ENCODE measurements at places on chromosomes 5 and 9.

GRCh38 chr5:122152266-122152900, 23.0 kb downstream of the ZNF474 start:
- no peak for DNase-seq

GRCh38 chr5:81115261-81115660, 117.9 kb upstream of the CKMT2 start:
- DNase-seq = no peak

DNA sequence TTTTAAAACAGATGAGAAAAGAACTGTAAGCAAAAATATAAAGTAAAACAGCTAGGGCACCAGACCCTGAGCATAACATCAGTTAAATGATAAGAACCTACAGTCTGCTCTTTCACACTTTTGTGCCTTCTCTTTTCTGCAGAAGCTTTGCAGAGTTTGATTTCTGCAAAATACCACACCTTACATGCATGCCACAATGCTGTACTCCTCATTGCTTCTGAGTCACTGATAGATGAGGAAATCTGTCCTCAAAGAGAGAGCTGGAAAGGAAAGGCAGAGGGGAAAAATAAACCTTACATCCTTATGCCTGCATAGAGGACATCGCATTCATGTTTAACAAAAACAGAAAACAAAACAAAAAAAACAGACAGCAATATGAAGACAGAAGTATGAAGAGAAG, 142.9 kb downstream of the ATPSCKMT start:
- no peak for DNase-seq

DNA sequence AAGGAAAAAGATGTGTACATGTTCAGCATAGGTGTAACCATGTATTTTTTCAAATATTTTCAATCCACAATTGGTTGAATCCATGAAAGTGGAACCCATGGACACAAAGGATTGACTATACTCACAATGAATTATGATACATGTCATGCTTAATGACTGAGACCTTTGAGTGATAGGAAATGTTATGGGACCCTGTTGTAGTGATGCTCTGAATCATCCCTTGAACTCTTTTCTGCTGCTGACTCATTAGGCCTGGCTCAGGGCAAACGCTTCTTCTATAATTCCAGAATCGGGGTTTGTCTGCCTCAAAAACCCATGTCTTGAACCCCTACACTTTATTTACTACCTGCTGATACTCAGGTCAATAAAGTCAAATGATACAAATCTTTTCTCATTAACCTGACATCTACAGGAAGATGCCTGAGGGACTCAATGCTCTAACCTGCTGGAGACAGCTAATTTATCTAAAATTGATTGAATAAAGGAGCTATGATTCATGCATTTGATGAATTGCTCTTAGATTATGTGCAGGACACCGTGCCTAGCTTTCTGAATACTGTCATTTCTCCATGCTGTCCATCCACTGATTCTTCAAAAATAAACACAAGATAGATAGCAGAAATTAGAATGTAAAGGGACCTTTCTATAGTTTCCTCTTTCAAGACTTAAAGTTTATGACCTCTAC, 260.1 kb downstream of the PRELID2 start:
- no peak for DNase-seq

DNA sequence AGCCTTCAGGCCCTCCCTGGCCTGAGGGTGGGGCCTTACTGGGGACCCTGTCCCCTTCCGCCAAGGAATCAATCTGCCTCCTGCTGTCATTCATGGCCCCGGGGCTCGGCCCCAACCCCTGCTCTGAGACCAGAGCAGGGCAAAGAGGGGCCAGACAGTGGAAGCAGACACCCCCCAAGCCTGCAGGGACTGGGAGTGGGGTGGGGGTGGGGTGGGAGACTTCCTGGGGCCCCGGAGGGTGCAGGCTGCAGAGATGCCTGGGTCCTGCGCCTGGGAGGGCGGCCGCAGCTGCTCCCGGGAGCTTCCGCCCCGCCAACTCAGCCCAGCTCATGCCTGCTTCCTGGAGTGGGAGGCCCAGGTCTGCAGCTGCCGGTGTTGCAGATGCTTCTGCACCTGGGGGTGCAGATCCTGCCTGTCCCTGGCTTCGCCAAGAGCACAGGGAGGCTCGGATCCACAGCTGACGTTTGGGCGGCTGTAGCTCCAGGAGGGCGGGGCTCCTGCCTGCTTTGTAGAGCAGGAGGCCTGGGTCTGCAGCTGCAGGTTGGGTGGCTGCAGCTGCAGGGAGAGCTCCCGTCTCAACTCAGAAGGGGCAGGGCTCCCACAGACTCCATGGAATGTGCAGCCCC, 6.2 kb downstream of the KIF4B start:
- no peak for DNase-seq

DNA sequence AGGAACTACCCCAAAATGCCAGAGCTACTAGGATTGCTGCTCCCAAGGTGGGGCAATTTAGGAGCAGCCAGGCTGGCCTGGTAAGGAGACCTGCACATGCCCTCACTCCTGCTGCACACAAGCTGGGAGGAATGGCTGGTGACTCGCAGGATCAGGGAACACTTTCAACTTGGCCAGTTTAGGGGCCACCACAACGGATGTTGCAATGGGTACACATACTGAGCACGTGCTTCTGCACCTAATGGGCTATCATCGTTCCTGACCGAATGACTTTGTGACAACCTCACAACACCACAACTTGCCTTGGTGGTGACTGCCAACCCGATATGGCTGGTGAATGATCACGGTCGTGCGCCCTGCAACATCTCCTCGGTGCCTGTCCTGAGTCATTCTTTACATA, 172.0 kb downstream of the ROR2 start:
- no peak for DNase-seq

- DNase-seq = no peak
Measured at GRCh38 chr5:66993448-66993847, 203.2 kb downstream of the CD180 start.

- no peak for DNase-seq
Measured at GRCh38 chr5:135833961-135834638, 363 bp upstream of the SLC25A48 start.

- DNase-seq = no peak
Measured at GRCh38 chr5:175206669-175207068, 237.3 kb downstream of the DRD1 start.

GRCh38 chr9:105293408-105293807, 49.0 kb downstream of the SLC44A1 start:
- no peak for DNase-seq

DNA sequence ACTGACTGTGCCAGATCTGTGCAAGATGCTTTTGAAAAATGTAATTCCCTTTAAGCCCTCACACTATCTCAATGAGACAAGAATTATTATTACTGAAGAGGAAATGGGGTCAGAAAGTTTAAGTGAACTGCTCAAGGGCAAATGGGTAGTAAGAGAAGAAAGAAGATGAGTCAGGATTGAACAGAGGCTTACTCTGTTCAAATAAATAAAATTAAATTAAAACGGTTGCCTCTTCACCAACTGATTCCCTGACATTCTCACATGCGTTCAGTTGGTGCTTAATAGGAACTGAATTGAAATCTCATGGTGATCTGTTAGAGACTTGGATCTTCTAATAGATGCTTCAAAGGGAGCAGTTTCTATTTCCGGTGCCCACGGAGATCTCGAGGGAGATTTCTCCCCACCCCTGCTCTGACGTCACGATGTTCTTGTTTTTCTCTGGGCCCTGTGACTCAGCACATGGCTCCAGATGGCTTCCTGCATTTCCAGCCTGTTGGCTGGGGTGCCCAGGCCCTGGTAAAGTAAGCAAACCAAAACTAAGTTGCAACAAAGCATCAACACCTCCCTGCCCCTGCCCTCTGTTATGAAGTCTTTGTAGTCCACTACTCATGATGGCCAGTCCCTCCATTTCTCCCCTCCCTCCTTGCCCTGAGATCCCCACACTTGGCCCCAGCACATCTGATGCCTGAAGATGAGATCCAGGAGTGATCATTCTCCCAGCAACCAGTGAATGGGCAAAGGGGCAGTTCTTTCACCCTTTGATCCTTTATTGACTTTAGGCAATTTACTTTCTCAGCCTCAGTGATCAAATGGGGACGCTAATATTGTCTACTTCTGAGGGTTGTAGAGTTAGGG, 106.1 kb upstream of the CPEB4 start:
- DNase-seq = peak; percentile 27

- no peak for DNase-seq
Measured at GRCh38 chr5:120415985-120416384, 48.1 kb upstream of the PRR16 start.

- no peak for DNase-seq
Measured at GRCh38 chr9:19192202-19193028, 38.1 kb upstream of the DENND4C start.

GRCh38 chr9:131395157-131396098, 1.5 kb downstream of the PRRC2B start:
- peak; percentile 60 for DNase-seq

DNA sequence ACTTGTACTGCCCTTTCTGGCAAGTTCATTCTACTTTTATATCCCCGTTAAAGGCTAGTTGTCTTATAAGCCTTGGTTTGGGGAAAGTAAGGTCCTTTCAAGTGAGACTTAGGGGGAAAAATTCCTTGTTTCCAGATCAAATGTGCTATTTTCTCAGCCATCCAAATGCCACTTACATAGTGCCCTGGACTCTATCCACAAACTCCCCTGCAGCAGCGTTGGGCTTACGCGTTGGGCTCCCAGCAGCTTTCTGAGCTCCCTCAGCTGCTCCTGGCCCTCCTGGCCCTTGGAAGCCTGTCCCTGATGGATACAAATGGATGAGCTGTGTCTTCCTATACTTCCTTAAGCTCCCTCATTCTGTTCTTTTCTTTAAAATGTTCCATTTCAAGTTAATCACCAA, 279.2 kb upstream of the PANK3 start:
- no peak for DNase-seq
